ENCODE measurements at places on chromosomes 4 and X. TPM values are rescaled to one million over a fixed set of nuclear protein-coding genes. Genes with fewer than 3 reads are reported as not detected.

- no peak for DNase-seq
Measured at GRCh38 chrX:97405031-97405660, 521.4 kb downstream of the RPA4 start.

DNA sequence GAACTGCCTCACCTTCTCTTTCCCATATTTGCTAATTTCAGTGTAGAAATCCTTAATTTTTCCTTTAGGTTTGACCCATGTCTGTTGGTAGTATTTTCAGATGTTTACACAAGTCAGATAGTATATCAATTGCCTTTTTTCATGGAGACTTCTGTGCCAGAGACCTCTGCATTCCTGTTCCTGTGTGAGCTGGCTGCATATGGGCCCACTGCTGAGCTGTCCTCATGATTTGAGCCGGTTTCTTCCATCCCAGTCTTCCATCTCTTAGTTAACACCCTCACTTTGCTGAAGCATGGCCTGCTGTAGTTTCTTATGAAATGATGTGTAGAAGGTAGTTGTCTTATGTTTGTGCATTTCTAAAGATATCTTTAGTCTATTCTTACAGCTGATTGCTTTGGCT is 40.0 kb downstream of the CDS1 start:
- DNase-seq, result no peak

DNA sequence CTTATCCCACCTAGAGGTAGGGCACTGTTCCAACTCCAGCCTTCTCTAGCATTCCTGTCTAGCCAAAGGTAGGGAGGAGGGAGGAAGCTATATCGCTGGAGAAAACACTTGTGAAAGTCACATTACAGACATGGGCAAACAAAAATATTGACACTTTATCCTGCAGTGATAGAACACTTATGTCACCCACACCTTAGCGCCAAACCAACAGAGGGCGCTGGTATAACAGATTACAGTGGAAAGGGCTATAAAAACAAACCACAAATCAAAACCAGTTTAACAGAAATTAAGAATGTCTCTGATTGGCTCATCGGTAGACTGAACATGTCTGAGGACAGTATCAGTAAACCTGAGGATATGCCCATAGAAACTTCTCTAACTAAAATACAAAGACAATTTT is 451.3 kb downstream of the TLL1 start:
- DNase-seq, result no peak

Gene PABPC4L
- total RNA-seq, result 24.7 TPM

Gene CTAG2
- total RNA-seq, result not detected

Gene VCX2
- total RNA-seq, result not detected
